Stimulated activated effector memory CD8-positive, alpha-beta T cell treated with anti-CD3 and anti-CD28 coated beads, Interleukin-12 subunit alpha, Interleukin-12 subunit beta, amount 100 ng/mL, for 72 hours (primary cell): ENCODE measurements at places on chromosomes 13 and 19.

DNA sequence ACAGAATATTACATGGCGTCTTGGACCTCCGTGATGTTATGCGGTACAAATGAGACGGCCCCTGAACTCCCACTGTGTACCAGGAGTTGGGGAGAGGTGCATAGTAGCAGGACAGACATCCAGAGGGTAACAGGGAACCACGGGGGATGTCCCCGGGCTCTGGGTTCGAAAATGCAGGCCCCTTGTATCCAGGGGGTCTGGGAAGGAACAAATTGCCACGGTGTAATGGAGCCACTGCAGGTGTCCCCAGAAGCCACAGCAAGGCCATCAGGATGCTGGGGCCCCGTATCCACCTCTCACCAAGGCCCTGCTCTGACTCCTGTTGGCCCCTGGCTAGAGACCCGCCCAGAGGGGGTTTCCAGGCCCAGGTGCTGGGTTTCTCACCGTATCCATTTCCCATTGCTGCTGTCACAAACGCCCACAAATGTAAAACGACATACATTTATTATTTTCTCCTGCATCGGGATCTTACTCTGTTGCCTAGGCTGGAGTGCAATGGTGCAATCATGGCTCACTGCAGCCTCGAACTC, 77.8 kb downstream of the INSR start:
- DNase-seq, result no peak

- DNase-seq, result no peak
Observed at GRCh38 chr19:35592226-35592625, 6.3 kb downstream of the PMIS2 start.

GRCh38 chr13:44158881-44159632, 214.6 kb upstream of the SERP2 start:
- peak; percentile 8 for DNase-seq

- no peak for DNase-seq
Observed at GRCh38 chr19:55648585-55649267, 714 bp downstream of the CCDC106 start.

DNA sequence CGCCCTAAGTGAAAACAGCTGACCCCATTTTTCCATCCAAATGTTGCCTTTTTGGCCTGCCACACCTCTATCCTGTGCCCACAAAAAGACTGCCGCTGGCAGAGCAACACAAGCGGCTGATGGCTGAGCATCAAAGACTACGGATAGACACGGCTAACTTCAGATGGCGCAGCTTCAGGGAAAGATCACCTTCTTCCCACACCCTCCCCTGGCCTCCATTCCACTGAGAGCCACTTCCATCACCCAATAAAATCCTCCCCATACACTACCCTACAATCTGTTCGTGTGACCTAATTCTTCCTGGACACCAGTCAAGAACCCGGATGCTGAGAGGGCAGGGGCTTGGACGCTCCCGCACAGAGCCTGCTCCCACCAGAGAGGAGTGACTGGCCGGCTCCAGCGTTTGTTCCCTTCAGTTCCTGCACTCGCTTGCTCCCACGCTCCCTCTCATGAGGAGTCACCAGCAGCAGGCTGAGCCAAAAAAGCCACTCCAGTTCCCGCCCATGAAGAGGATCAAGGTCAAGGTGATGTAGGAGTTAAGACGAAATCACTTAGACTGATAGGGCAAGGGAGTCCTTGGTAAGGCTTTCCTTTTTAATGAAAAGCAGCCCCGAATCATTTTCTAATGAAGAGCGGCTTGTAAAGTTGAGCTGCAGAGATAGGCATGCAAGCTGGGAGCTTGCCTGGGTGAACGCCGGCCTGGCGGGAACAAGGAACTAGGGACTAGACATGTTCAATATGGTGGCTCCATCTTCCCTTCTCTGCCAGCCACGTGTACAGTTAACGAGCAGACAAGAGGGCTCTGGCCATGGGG, 35.7 kb downstream of the TSKS start:
- no peak for DNase-seq

GRCh38 chr13:113113846-113114271, 8.3 kb downstream of the F7 start:
- DNase-seq, result no peak

- no peak for DNase-seq
Observed at GRCh38 chr13:35979361-35979951, 151.7 kb downstream of the DCLK1 start.
